ENCODE measurements at places on chromosomes 5 and 9.

DNA sequence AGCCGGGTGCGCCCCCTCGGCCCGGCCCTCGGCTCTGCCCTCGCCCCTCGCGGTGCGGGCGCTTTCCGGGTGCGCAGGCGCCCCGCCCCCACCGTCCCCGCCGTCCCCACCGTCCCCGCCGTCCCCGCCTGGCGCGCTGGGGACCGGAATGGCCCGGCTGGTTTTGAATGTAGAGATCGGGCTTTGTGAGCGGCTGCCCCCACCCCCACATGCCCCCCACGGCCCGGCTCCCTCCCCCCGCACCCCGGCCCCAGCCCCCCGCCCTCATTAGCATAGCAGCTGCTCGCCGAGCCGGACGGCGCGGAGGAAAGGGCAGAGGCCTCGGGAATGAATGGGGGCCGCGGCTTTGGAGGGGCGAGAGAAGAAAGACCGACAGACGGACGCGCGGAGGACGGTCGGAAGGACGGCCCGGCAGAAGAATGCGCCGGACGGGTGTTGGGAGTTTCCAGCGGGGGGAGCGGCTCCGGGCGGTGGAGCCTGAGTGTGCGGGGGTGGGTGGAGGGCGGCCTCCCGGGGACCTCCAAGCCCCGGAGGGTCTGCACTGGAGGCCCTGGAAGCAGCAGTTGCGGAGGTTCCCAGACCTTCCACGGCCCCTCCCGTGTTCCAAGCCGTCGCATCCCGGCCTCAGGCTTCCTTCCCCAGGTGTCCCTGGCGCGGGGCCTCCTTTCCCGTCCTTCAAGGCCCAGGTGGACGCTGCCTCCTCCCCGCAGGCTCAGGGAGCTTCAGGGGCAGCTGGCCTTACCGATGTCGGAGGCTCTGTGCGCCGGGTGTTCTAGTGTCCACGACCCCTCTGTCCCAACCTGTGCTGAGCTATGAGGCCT, 6.0 kb downstream of the NRARP start:
- no peak for DNase-seq

DNA sequence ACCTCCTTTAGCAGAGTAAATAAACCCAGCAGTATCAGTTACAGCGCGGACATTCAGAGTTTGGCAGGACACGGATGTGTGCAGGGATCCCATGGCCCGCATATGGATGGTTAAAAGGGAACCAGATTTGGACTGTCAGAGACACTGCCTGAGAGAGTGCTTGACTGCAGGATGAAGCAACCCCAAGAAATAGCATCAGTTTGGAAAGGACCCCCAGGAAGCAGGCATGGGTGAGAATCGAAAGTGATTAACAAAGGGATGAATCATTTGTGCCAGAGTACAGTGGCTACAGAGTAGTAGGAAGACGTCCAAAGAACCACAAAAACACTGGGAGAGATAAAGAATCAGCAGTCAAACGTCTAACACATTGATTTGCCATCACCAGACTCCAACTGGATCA, 5.5 kb downstream of the C7 start:
- no peak for DNase-seq

GRCh38 chr5:61632064-61632463, 300.0 kb downstream of the ZSWIM6 start:
- DNase-seq = no peak

GRCh38 chr9:16449076-16449730, 421.3 kb downstream of the BNC2 start:
- no peak for DNase-seq

GRCh38 chr5:177431317-177432142, 5.1 kb downstream of the GRK6 start:
- peak; percentile 71 for DNase-seq

DNA sequence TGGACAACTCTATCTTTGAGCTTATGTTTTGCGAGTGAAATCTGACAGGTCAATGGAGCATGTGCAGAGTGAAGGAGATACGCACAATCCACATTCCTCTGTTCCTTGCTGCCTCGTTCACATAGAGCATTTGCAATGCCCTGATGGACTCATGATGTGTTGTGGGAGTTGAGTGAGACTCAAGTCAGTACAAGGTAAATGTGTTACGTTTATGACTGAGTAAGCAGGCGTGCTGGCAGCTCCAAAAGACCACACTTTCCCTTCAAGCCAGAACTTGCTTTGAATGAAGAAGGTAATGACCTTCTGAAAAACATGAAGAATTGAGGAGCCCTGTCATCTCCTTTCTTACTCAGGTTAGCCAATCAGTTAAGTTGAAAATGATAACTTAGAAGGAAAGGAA, 477.8 kb downstream of the CTNND2 start:
- DNase-seq = no peak

- DNase-seq = no peak
These were observed 172.7 kb downstream of the TRIM32 start for GRCh38 chr9:116859763-116860162.

GRCh38 chr5:134070725-134071613, 43.5 kb upstream of the TCF7 start:
- no peak for DNase-seq

GRCh38 chr9:96150324-96151227, 151.4 kb downstream of the HSD17B3 start:
- peak; percentile 52 for DNase-seq

- no peak for DNase-seq
These were observed 416.1 kb upstream of the TRPC7 start for GRCh38 chr5:136781464-136781863.

DNA sequence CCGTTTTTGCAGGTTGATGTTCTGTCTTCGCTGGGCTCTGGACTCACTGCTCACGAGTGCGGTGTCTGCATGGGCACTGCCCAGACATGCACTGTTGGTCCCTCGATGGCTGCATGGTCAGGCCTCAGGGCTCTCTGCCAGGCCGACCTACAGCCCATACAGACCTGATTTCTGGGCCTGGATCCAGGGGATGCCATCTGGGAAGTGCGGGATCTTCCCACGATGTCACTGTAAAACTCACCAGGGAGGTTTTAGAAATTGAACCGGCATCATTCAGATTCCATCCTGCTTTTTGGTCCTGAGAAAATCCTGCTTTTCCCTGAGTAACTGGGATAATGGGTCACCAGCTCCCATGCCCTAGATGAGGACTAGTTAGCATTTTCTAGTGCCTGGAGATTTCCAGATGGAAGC, 9.1 kb downstream of the S1PR3 start:
- no peak for DNase-seq

GRCh38 chr5:139952574-139952973, 90.5 kb downstream of the NRG2 start:
- no peak for DNase-seq

- DNase-seq = no peak
These were observed 165.3 kb downstream of the LPAR1 start for GRCh38 chr9:110872920-110873319.

DNA sequence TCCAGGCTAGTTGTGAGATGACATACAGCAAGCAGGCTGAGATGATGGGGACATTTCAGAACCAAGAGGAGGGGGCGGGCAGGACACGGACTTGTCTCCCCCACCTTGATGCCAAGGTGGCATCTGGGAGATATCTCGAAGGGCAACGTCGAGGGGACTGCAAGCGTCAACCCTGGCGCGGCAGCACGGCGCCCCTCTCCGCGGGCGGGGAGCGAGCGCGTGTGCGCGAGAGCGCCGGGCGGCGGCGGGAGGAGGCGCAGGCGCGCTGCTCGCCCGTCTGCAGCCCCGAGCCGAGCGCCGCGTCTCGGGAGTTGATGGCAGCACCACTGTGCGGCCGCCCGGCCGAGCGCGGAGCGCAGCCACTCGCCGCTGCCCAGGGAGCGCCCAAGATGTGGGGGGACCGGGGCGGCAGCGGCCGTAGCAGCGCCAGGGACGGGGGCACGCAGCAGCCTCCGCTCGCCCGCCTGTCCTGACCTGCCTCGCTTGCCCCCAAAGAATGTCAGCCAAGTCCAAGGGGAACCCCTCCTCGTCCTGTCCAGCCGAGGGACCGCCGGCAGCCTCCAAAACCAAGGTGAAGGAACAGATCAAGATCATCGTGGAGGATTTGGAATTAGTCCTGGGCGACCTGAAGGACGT, at the start of gene PRR16:
PRR16 (plus strand) TSS at position 310 of the 636 bp plus-strand sequence.
- no peak for DNase-seq

GRCh38 chr9:114285166-114285867, 37.6 kb upstream of the ORM1 start:
- no peak for DNase-seq

DNA sequence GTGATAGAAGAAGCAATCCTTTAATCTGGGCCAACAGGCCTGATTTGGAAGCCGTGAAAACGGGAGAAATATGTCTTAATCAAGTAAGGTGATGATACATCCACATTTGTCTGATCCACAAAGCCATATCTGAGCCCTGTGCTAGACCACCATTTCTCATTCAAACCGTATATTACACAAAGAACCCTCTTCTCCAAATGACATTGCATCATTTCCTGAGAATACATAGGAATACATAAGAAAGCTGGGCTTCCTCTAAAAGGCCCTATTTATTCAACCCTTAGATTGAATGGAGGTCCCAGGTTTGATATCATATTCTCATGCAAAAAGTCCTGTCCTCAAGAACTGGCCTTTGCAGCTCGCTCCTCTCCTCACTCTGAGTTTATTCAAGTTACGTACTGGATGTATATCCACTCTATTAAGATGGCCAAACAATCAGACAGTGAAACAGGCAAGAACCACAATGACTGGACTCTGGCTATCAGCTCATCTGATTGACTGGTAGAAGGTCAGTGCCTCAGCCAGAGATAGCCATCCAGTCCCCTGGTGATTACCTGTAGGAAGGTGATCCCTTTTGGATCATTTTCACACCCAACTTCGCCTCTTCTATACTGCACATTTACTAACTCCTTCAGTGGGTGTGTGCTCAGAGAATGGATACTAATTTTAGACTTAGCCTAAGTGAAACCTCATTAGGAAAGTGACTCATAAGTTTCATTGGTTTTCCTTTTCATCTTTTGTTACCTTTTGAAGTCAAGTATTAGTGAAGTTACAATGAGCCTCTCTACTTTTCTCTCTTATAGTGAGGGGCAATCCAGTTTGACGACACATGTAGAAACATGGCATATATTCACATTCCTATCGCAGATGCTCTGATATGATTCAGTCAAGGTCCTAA, 167.6 kb upstream of the WWC1 start:
- no peak for DNase-seq

- DNase-seq = no peak
These were observed 39.4 kb downstream of the GNG10 start for GRCh38 chr9:111700776-111701175.

- peak; percentile 19 for DNase-seq
These were observed 17.3 kb upstream of the TNIP1 start for GRCh38 chr5:151097820-151098767.

DNA sequence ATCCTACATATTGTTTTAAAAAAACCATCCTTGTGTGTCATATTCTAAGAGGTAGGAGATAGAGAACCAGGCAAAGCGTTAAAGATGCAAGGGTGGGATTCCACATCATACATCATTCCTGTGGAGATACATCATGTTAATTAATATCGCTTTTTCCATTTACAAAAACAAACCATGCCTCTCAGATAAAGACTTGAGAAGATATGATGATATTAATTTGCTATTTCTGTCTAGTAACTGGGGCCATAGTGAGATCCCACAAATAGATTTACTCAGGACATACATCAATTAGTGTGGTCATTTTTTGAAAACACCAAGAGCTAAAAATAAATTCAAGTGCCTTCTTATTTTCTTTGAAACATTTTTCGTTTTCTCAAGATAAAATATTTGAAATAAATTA, 165.4 kb upstream of the TARS1 start:
- no peak for DNase-seq

GRCh38 chr5:144313147-144313726, 142.6 kb downstream of the KCTD16 start:
- DNase-seq = no peak

DNA sequence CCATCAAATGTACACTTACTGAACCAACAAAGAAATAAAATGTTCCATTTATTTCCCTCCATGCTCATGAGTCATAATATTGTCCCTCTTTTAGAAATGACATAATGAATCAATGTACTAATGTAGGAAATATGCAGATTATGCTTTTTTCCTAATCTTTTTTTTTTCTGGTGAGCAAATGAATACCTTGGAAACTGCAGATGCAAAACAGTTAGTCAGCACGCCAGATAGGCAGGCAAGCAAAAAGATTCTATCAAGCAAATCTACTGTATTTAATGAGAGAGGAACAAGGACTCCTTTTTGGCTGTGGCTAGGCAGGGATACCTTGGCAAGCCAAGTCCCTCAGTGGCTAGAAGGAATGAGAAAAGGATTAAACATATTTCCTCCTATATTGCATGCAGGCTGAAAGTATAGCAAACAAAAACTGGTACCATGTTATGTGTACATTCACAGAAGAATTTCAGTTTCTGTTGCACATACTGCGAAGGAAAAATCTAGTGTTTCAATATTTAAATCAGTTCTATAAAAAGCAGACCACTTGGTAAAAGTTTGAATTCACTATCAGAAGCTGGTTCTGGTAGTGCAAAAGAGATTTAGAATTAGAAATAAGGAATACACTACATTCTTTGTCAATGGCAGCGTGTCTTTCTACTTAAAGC, 605.4 kb downstream of the TLE1 start:
- no peak for DNase-seq

- DNase-seq = no peak
These were observed 14.1 kb downstream of the SLC25A46 start for GRCh38 chr5:110752953-110753352.

- no peak for DNase-seq
These were observed 24.4 kb upstream of the GLDC start for GRCh38 chr9:6669881-6670280.

DNA sequence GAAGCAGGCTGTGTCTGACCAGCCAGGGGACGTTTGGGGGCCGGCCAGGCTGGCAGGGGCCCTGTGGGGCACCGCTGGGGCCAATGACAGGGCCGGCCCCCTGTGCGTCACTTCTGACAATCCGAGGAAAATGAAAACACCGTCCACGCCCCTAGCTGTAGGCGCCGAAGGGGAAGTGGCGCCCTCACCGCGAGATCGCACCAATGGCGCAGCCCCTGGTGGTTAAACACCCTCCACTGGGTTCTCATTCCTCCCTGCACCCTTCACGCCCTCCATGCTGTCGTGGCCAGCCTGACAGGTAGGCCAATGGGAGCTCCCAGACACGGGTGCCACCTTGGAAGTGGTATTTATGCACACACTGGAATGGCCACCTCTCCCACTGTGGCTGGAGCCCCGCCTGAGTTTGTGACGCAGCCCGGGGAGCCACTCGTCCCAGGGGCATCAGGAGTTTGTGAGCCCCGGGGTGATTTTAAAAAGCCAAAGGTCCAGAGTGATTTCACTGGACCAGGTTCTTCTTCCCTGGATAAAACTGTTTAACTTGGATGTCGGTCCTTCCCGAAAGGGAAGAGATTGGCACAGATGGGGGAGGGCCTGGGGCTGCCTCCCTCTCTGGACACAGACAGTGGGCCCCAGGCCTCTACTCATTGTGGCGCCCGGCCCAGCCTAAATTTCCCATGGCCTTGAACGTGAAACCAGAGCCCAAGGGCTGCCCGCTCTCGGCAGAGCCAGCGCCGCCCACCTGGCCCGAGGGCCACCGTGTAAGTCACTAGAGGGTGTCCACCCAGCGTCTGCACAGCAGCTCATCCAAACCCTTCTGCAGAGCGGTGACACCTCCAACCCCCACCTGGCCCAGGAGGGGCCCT, 49.7 kb downstream of the NKD2 start:
- DNase-seq = no peak

DNA sequence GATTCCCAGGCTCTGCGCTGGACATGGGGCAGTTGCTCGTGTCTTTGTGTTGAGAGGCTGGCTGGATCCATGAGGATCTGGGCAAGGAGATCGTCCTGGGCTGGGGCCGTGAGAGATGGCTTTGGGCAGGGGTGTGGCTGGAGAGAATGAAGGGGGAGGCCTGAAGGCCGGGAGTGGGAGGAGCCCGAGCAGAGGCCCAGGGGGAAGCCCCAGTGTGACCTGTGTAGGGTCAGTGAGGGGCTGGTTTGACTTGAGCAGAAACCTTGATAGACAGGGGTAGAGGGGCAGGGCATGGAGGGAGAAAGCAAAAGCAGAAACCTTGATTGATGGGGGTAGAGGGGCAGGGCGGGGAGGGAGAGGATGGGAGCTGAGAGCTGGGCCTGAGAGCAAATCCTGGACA, 54.4 kb upstream of the ASS1 start:
- no peak for DNase-seq

All from stimulated activated CD8-positive, alpha-beta memory T cell treated with anti-CD3 and anti-CD28 coated beads, Interleukin-4, amount 100 ng/mL, for 24 hours (primary cell).